ENCODE measurements at places on chromosomes 4 and X. TPM values are rescaled to one million over a fixed set of nuclear protein-coding genes. Genes with fewer than 3 reads are reported as not detected.
A peak's percentile ranks its signal among the peaks of the same experiment; 100 is the strongest.

DNA sequence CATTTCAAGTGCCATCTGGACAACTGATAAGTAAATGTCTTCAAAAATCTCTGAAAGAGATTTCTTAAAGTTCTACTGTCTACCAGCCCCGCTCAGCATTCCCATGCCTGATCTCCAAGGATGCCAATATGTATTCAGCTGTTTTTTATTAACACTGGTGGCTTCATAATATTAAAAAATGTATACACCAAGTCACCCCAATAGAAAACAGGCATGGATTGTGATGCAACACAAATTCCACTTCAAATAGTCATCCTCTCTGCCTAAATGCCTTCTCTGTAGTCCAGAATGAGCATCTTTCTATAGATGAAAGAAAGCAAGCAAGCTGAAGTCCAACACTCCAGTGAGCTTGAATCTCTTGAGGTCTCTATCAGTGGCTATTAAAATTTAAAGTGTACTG lies 152.2 kb upstream of the PPARGC1A start:
- H3K27me3 ChIP-seq: no peaks in the 10 kb centered on the region
- no peak for DNase-seq
- no peak overlapping the region for H3K4me3 ChIP-seq
- no peak overlapping the region for H3K27ac ChIP-seq
- no peaks in the 10 kb centered on the region for H3K4me1 ChIP-seq

GRCh38 chr4:117550085-117550484 lies 464.7 kb upstream of the TRAM1L1 start:
- H3K36me3 ChIP-seq: no peaks in the 10 kb centered on the region
- no peaks in the 10 kb centered on the region for H3K27me3 ChIP-seq
- no peak for DNase-seq
- no peak overlapping the region for H3K4me3 ChIP-seq

DNA sequence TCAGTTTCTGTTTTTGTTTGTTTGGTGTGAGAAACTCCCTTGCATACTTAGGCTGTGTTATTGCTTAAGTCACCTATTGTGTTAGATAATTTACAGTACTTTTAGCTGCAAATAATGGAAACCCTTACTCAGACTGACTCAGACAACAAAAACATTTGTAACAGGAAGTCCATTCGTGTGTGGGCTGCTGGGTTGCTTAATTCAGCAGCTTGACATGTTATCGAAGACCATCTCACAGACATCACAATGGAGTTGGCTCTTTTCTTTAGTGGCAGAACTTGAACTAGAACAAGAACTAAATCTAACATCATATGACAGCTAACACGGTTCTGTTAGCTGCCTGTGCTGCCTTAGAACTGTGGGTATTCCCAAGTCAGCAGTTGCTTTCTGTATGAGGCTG lies 9.9 kb upstream of the GABRE start:
- no peaks in the 10 kb centered on the region for H3K4me1 ChIP-seq
- no peak overlapping the region for H3K27ac ChIP-seq

DNA sequence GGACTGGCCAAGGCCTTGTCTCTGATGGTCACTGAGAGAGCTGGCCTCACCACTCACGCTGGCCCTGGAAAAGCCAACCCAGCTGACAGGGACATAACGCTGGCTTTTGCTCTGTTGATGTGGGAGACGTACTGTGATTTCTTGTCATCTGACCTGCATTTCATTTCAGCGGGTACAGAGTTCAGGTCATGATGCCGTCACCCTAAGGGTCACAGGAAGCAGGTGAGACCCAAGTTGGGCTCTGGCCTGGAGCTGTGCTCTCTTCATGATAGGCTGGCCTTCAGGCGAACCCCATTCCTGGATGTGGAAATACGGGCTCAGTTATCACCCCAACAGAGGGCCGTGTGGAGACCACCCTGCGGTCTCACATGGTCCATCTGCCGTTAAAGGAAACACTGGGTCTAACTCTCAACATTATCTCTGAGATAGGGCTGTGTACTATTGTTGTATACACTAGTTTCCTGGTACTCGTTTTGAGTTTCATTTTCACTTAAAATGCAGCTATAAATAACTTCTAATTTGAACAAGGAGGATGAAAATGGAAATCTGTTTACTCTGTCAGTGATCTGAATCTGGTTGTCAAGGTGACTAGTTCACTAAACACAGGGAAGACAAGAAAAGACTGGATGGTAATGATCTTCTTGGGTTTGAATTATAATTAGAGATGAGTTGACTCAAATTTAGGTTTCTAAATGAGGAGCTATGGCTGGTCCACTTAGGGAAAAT lies 89.1 kb downstream of the TBC1D9 start:
- H3K27ac ChIP-seq: no peak overlapping the region
- H3K36me3 ChIP-seq: no peaks in the 10 kb centered on the region
- no peaks in the 10 kb centered on the region for H3K4me1 ChIP-seq
- no peak overlapping the region for H3K4me3 ChIP-seq
- DNase-seq: no peak
- H3K27me3 ChIP-seq: no peaks in the 10 kb centered on the region

- H3K4me1 ChIP-seq: no peaks in the 10 kb centered on the region
- no peak for DNase-seq
- H3K36me3 ChIP-seq: no peaks in the 10 kb centered on the region
- H3K27ac ChIP-seq: no peak overlapping the region
- no peaks in the 10 kb centered on the region for H3K27me3 ChIP-seq
Observed at GRCh38 chr4:149343614-149344013, 472.0 kb downstream of the IQCM start.

DNA sequence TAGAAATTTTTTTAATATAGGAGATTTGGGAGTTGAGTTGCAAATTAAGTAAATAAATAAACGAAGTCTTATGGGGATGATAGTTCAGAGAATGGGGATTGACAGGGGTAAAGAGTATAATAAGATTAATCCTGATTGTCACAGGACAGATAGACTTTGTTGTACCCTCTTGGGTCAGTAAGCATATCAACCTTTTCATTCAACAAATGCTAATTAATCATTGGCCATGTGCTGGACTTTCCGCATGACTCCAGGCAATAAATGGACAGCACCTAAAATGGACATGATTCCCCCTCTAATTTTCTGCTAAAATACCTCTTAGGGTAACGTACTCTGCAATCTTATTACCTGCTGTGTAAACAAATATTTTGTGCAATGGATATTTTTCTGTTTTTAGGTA lies 1331.1 kb upstream of the ADGRL3 start:
- no peak overlapping the region for H3K4me3 ChIP-seq
- no peak for DNase-seq
- H3K4me1 ChIP-seq: no peaks in the 10 kb centered on the region
- H3K36me3 ChIP-seq: no peaks in the 10 kb centered on the region
- H3K27ac ChIP-seq: no peak overlapping the region
- no peaks in the 10 kb centered on the region for H3K27me3 ChIP-seq

DNA sequence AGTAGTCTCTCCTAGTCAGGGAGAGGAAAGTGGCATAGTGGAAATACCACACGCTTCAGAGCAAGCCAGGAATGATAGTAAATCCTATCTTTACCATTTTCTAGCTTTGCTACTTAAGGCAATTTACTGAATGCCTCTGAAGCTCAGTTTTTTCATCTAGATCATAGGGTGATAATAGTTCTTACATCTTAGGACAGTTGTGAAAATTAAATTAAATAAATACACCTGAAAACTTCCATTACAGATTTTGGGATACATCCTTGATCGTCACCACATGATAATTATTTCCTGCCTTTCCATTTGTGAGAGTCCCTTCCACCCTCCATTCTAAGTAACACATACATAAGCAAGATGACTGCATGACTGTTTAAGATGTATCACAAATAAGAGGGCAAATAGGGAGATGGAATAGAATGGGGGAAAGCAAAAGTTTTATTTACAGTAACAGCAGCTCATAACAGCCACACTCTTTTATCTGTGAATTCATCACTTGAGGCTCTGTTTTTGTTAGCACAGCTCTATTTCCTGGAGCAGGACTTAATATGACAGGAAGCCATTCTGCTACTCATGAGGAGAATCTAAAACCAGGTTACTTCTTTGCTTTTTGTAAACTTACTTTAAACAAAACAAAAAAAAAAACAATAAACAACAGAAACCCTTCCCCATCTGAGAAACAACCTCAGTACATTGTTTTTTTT lies 13.4 kb downstream of the P2RY10 start:
- H3K36me3 ChIP-seq: no peaks in the 10 kb centered on the region
- H3K27ac ChIP-seq: no peak overlapping the region
- DNase-seq: no peak
- no peak overlapping the region for H3K4me3 ChIP-seq
- H3K4me1 ChIP-seq: no peaks in the 10 kb centered on the region
- H3K27me3 ChIP-seq: no peaks in the 10 kb centered on the region

GRCh38 chr4:15340902-15341732 lies 86.7 kb upstream of the C1QTNF7 start:
- H3K36me3 ChIP-seq: no peaks in the 10 kb centered on the region
- peak overlapping the region; percentile 29 for H3K4me3 ChIP-seq
- H3K4me1 ChIP-seq: peaks cover 8% of the 10 kb centered on the region
- no peaks in the 10 kb centered on the region for H3K27me3 ChIP-seq

GRCh38 chr4:20276848-20277247 lies 25.1 kb downstream of the SLIT2 start:
- no peaks in the 10 kb centered on the region for H3K36me3 ChIP-seq
- H3K27me3 ChIP-seq: no peaks in the 10 kb centered on the region
- no peak overlapping the region for H3K4me3 ChIP-seq
- no peak overlapping the region for H3K27ac ChIP-seq
- no peaks in the 10 kb centered on the region for H3K4me1 ChIP-seq

- peak overlapping the region; percentile 41 for H3K4me3 ChIP-seq
- H3K27ac ChIP-seq: peak overlapping the region; percentile 88
- H3K36me3 ChIP-seq: no peaks in the 10 kb centered on the region
- DNase-seq: peak; percentile 94
- H3K27me3 ChIP-seq: no peaks in the 10 kb centered on the region
- no peaks in the 10 kb centered on the region for H3K4me1 ChIP-seq
Observed at GRCh38 chrX:47556045-47556623, 4.9 kb upstream of the ARAF start.

DNA sequence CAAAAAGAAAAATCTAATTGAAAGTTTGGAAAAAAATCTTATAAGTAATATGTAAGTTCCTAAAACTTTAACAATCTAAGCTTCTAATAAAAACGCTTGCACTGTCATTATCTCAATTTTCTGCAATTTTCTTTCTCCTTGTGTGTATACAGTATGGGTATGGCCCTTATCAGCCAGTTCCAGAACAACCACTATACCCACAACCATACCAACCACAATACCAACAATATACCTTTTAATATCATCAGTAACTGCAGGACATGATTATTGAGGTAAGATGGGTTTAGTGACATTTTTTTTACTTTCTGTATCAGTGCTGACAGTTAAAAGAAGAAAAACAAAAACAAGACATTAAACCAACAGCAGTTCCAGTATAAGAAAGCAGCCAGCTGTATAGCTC lies 4.9 kb downstream of the STATH start:
- no peak overlapping the region for H3K4me3 ChIP-seq
- no peaks in the 10 kb centered on the region for H3K36me3 ChIP-seq
- H3K27ac ChIP-seq: no peak overlapping the region
- H3K27me3 ChIP-seq: no peaks in the 10 kb centered on the region

DNA sequence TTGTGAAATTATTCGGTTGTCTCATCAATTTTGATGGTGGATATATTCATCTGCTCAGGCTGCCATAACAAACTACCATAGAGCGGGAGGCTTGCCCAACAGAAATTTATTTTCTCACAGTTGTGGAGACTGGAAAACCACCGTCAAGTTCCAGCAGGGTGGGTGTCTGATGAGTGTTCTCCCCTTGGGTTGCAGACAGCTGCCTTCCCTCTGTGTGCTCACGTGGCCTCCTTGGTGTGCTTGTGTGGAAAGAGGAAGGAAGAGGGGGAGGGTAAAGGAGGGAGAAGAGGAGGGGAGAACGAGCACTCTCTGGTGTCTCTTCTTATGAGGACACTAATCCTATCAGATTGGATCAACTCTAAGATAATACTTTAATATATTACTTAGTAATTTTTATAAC lies 123.8 kb upstream of the TEX13D start:
- DNase-seq: no peak
- H3K27me3 ChIP-seq: no peaks in the 10 kb centered on the region
- H3K27ac ChIP-seq: no peak overlapping the region
- H3K4me1 ChIP-seq: no peaks in the 10 kb centered on the region
- no peaks in the 10 kb centered on the region for H3K36me3 ChIP-seq

DNA sequence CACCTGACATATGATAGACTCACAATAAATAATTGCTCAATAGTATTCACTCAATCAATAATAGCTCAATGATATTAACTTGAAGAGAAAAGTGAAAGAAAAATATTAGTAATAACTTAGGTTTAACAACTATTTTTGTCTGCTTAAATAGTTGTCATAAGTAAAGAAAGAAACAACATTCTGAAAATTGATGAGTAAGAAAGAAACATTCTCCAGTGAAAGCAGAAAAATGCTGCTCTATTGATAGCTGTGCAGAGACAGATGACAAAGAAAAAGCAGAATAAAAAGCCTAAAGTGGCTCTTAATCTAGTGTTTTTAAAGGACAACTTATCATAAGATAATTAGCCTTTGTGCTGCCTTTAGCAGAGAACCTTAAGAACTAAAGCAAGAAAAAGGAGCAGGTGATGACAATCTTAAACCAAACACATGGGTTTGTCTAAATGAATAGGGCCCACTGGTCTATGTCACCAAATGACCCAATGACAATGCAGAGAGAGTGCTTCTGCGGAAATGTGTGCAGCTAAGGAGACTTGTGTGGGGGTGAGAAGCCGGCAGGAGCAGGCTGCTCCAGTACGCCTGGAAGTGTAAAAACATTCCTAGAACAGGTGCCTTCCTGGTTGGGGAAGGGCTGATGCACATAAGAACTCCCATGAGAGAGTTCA lies 13.2 kb downstream of the HS3ST1 start:
- H3K36me3 ChIP-seq: no peaks in the 10 kb centered on the region
- H3K4me3 ChIP-seq: no peak overlapping the region
- no peaks in the 10 kb centered on the region for H3K4me1 ChIP-seq
- H3K27ac ChIP-seq: no peak overlapping the region
- H3K27me3 ChIP-seq: no peaks in the 10 kb centered on the region

- no peak overlapping the region for H3K4me3 ChIP-seq
- H3K4me1 ChIP-seq: no peaks in the 10 kb centered on the region
- no peak overlapping the region for H3K27ac ChIP-seq
- no peak for DNase-seq
- no peaks in the 10 kb centered on the region for H3K27me3 ChIP-seq
- no peaks in the 10 kb centered on the region for H3K36me3 ChIP-seq
Observed at GRCh38 chrX:154710309-154710708, 40.6 kb downstream of the GAB3 start.

- no peak overlapping the region for H3K27ac ChIP-seq
- H3K4me1 ChIP-seq: no peaks in the 10 kb centered on the region
- H3K36me3 ChIP-seq: no peaks in the 10 kb centered on the region
- no peak for DNase-seq
Observed at GRCh38 chrX:68043713-68044438, 389.4 kb downstream of the OPHN1 start.

Gene RPA4
- 3.7 TPM for total RNA-seq

Gene ADH1C
- total RNA-seq: 0.29 TPM

Gene UGT2B10
- not detected for total RNA-seq

Gene SCFD2
- 26.2 TPM for total RNA-seq

Gene GSX2
- not detected for total RNA-seq

Gene GPR34
- total RNA-seq: 11.2 TPM

Gene NEUROG2
- total RNA-seq: not detected

Gene GC
- total RNA-seq: not detected
